GM23338 (cell line): ENCODE measurements at places on chromosomes 3 and 15. TPM values are rescaled to one million over a fixed set of nuclear protein-coding genes. Genes with fewer than 3 reads are reported as not detected.

The ECE2 gene
- polyA plus RNA-seq = 0.48 TPM in 1 of 2 replicates, not detected in the other

The GOLGA6L1 gene
- polyA plus RNA-seq = 0.09 TPM in 1 of 2 replicates, not detected in the other

The SYNPR gene
- polyA plus RNA-seq = 0.55 and 1.0 TPM in 2 replicates

The CLDN18 gene
- polyA plus RNA-seq = 0.19 TPM in 1 of 2 replicates, not detected in the other

The TLR9 gene
- not detected in 2 replicates for polyA plus RNA-seq

The CX3CR1 gene
- polyA plus RNA-seq = 0.42 TPM in 1 of 2 replicates, not detected in the other

The FAM81A gene
- 0.73 and 1.1 TPM in 2 replicates for polyA plus RNA-seq

The GCHFR gene
- polyA plus RNA-seq = 38.9 and 40.2 TPM in 2 replicates

The MASP1 gene
- polyA plus RNA-seq = 1.4 and 3.0 TPM in 2 replicates
